Endothelial cell (in vitro differentiated cells): ENCODE measurements at places on chromosomes 6 and 20.

DNA sequence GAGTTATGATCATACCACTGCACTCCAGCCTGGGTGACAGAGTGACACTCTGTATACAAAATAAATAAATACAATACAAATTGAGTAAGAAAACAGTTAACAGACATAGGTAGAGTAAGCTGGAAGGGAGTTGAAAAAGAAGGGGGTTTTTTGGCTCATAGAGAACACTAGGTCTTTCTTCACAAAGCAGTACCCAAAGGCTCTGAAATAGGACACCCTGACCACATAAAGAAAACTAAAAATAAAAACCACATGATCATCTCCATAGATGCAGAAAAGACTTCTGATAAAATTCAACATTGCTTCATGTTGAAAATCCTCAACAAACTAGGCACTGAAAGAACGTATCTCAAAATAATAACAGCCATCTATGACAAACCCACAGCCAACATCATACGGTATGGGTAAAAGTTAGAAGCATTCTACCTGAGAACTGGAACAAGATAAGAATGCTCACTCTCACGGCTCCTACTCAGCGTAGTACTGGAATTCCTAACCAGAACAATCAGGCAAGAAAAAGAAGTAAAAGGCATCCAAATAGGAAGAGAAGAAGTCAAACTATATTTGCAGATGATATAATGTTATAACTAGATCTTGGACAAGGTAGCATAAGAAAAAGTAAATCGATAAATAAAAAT, 48.6 kb downstream of the TOMM6 start:
- DNase-seq, result no peak

DNA sequence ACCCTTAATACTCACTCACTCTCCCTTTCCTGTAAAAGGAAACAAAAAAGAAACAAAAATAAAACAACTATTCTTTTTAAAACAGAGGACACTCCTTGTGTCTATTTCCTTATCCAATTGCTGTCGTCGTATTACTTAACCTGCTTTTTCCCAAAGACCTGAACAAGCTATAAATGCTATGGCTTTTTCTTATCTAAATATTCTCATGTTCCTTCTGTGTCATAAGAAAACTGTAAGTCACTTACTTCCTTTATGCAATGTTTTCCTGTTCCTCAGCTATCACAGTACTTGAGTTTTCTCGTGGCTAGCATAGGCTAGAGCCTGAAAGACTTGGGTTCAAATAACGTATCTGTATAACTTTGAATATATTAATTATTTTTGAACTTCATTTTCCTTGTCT, 99.2 kb downstream of the IRAK1BP1 start:
- DNase-seq, result no peak

DNA sequence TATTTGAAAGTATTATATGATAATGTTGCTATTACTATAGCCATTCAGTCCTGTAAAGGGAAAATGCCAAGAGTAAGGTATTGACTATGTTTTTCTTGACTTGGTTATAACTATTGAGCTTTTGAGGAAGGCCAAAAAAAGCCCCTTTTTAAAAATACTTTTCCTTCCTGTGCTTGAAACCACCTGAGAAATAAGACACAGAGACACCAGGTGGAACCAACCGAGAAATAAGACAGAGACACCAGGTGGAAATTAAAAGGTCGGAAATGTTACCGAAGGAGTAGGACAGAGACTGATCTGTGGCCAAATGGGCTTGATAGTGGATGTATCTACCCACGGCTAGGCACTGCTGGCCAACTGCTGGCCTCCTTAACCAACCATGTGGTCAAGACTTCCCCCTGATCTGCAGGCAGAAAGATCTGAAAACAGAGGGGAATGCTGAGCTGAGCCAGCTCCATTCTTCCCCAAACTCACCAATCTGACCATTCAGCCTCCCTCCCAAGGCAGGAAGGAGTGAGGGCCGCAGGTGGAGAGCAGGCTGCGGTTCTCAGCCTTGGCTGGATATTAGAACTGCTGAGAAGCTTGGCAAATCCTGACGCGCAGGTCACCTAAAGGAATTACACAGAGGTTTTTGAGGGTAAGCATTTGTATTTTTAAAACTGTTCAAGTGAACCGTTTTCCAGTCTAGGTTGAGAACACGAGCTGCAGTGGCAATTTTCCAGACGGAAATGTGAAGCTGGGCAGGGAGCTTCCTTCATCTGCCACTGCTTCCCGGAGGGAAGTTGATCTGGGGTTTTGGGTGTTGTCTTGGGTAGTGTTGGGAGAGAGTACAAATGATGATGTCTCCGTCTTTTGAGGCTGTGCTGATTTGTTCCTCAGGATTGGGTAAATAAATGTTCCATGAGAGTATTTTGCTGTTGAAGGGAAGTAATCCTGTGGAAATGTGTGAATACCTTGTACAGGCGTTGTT, 121.7 kb upstream of the EXOC2 start:
- DNase-seq, result no peak

- no peak for DNase-seq
Observed at GRCh38 chr20:43901296-43901695, 13.4 kb upstream of the TOX2 start.

DNA sequence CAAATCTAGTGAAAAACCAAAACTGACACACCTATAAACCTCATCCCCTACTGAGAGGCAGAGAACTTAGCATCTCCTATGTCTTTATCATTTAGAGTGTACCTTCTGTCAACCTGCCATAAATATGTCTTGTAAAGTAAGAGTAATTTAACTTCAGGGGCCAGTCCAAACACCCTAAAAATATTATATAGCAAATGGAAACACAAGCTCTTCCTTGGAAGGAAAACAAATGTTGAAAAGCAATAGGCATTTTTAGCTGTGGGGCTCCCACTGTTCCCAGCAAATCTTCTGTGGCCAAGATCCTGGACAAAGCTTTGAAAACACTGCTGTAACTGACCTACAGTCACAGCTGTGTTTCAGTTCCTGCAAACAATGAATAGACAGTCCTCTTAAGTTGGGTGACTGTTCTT, 140.0 kb upstream of the RNF217 start:
- DNase-seq, result no peak

DNA sequence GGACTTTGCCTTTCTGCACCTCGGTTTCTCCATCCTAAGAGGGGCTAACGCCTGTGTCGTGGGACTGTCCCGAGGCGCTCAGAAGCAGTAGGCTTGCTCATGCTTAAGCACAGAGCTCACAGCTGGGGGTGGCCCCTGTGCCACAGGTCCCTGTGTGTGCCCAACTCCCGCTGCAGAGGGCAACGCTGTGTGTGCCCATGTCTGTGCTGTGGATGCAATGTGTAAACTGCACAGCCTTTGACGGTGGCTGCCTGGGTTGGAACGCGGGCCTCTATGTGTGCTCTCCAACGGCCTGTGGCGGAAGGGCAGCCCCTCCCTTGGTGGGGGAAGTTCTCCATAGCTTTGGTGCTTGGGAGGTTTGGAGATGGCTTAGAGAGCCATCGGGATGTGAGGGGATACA, 10.7 kb upstream of the GATA5 start:
- DNase-seq, result no peak

DNA sequence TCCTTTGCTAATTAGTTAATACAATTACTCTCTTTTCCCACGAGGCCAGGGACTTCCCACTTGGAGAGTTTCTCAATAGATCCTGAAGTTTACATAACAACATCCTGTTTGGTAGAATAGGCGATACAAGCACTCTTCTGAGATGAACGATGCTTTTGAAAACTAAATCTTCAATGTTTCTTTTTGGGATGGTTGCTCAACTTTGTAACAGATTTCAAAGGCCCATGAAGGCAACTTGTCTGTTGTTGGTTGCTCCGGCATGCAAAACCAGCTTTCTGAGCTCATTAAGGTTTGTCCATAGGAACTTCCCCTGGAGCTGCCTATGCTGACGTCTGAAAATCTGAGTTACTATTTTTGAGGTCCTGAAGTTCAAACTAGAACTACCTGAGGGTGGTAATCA, 25.9 kb upstream of the ROS1 start:
- DNase-seq, result no peak

- no peak for DNase-seq
Observed at GRCh38 chr6:684831-685636, 7.9 kb downstream of the EXOC2 start.

GRCh38 chr20:53806683-53807401, 213.2 kb upstream of the ZNF217 start:
- no peak for DNase-seq

- peak; percentile 64 for DNase-seq
Observed at GRCh38 chr6:29834564-29835436, 7.2 kb downstream of the HLA-G start.

GRCh38 chr6:87212596-87212995, 57.2 kb downstream of the ZNF292 start:
- no peak for DNase-seq

DNA sequence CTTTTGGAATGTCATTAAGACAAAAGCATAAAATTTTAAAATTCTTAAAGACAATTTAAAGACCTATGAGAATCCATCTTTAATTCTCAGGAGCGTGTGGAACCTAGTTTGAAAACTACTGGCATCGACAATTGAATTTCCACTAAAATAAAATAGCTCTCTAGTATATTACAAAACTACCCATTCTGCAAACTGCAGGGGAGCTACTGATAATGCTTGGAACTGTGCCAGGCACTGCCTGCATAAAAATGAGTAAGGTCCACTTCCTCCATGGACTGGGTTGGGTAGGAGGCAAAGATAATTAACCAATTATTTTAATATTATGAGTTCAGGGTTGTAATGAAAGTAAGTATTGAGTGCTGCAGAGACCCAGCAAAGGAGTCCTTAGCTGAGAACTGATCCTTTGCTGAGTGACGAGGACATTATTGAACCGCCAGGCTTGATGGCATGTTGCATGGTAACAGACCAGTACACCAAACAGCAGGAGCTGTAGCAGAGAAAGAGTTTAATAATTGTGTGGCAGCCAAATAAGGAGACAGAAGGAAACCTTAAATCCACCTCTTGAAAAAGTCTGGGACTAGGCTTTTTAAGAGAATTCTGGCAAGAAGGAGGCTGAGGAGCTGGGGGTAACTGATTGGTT, 261.3 kb downstream of the ESR1 start:
- DNase-seq, result no peak

GRCh38 chr6:92759178-92759577, 660.2 kb downstream of the EPHA7 start:
- no peak for DNase-seq

DNA sequence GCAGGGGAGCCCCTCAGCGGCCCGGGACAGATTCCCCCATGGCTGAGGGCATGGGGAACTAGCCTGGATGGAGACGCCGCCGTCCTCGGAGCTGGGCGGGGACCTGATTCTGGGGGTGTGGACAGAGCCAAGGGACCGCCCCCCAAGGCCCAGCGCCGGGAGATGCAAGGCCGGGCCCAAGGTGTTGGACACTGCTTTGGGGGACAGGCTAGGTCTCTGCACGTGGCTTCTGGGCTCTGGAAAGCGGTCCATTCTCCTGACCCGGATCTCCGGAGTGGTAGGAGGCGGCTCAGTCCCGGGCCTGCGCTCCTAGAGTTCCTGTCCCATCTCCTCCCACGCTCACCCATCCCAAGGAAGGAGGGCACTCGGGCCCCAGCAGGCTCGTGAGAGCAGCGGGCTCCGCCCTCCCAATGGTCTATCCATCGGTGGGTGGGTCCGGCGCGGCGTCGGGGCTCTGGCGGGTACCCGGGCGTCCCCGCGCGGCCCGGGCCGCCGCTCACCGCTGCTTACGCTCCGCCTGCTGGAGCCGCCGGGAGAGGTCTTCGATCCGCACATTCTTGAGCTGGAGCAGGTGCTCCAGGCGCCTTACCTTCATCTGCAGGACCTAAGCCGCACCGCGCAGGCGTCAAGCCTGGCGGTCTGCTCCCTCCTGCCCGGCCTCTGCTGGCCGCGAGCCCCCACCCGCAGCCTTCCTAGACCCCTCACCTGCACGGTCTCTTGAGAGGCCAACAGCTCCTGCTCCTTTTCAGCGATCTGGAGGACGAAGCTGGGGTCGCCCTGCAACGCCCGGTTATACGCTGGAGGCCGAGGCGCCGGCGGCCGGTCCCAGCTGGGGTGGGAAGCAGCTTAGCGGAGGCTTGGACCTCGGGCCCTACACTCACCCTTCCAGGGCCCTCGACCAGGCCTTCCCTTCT, 3.3 kb downstream of the SPEF1 start:
- DNase-seq, result peak; percentile 35

DNA sequence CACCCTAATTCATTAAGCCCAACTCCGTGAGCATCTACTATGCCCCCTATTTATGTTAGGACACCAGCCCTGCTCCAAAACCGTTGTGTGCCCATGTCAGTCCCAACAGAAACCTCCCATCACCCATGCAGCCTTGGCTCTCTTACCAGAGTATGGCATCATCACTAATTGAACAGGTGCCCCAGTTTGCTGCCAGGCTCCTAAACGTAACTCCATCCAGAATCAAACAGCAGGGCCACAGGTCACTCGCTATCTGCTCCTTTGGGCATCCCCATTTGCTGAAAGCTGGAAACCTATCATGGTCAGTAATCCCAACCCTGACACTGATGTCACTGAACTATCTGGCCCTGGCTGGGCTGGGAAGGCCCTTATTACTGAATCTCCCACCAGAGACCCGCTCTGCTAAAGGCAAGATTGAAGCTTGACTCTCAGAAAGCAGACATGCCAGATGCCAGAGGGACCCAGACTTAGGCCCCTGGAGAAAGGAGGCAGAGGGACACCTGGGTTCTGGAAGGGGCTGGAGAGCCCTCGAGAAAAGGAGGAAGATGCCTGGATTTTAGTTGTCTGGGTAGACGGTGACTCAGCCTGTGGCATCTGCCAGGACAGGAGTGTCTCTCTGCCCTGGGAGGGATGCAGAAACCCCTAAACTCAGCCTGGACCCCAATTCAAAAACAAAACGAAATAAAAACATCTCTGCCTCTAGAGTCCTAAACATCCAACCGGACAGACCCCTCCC, 14.0 kb downstream of the MUCL3 start:
- no peak for DNase-seq

GRCh38 chr20:51318058-51318949, 224.2 kb downstream of the NFATC2 start:
- peak; percentile 83 for DNase-seq

DNA sequence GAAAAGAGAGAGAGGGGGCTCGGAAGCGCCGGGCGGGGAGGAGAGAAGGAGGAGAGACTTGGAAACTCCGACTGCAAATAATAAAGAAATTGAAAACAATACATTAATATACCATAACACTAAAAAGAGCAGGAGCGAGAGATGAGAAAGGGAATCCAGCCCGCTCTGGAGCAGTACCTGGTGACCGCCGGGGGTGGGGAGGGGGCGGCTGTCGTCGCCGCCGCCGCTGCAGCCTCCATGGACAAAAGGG, 338 bp downstream of the E2F3 start:
- DNase-seq, result no peak
